ENCODE measurements at places on chromosomes 11 and 22.

GRCh38 chr11:12778240-12778905, 104.2 kb downstream of the TEAD1 start:
- no peak for DNase-seq

- no peak for DNase-seq
Observed at GRCh38 chr11:12677131-12677530, 2.9 kb downstream of the TEAD1 start.

DNA sequence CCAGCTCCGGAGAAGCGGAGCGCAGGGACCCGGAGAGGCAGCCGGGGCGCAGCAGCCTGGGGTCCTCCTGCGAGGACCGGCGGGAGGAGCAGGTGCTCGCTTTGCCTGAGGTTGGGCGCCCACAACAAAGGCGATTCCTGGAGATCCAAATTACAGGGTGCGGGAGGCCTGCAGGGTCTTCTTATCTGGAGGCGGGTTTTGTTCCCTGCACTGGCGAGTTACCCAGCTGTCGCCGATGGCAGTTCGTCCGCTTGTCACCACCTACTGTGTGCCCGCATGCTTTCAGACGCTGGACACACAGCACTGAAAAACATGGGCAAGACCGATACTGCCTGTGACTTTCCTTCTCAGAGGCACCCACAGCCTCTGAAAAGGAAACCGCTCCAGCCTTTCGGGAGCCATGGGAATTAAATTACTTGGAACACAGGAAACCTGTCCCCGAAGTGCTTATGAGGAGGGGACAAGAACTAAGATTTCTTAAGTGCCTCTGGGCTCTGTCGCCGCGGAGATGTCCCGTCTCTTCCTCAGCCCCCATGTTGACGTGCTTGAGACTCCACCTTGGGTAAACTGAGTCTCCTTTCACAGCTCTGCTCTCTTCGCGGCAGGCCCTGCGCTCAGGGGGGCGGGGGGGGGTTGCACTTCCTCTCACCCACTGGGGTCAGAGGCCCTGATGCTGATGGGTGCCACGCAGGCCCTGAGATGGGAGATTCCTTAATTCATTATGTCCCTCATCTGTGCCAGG, 1.3 kb upstream of the ZFTA start:
- no peak for DNase-seq

- DNase-seq: no peak
Observed at GRCh38 chr11:66491315-66491935, 11.2 kb downstream of the DPP3 start.

- DNase-seq: no peak
Observed at GRCh38 chr11:117837070-117837776, 12.7 kb upstream of the FXYD2 start.

DNA sequence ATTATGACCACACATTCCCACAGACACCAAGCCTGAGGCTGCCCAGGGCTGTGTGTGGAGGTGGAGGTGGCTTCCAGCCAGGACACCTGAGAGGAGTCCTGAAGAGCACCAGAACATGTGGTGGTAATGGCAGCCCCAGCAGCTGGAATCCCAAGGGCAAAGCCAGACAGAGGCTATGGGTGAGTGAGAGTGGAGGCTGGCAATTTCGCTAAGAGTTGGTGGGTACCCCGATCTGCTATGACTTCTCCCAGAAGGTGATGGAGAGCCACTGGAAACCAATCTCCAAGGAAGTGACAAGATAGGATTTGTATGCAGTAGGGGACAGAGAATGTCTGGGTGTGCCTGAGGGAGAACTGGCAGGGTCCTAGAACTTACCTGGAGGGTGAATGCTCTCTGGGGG, 69.3 kb upstream of the CLTCL1 start:
- DNase-seq: no peak

DNA sequence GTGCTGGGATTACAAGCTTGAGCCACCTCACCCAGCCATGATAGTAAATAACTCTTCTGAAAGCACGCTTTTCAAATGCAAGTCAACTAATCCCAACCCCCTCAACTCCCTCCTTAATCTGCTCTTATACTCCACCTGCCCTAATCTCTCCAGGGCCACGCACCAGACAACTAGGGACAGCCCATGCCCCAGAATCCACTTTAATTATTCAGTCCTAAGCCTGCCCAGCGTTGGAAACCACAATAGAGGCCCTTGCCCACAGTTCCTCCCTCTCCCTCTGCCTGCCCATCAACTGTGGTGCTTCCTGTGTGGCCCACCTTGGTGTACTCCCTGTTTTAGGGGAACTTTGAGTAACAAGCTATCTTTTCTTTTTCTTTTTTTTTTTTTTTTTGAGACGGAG, 2.7 kb upstream of the VPREB3 start:
- DNase-seq: no peak

DNA sequence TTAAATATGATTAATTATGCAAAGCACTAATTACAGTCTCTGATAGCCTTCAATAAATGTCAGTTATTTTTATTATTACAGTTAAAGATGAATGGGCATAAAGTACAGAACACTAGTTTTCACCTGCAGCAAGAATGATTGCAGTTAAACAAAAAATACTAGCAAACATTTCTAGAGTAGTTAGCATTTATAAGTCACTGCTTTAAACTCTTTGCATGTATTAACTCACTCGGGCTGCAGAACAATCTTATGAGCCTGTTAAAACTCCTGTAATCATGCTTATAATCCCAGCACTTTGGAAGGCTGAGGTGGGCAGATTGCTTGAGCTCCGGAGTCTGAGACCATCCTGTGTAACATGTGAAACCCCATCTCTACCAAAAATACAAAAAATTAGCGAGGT, 14.8 kb downstream of the OR51B4 start:
- DNase-seq: no peak

DNA sequence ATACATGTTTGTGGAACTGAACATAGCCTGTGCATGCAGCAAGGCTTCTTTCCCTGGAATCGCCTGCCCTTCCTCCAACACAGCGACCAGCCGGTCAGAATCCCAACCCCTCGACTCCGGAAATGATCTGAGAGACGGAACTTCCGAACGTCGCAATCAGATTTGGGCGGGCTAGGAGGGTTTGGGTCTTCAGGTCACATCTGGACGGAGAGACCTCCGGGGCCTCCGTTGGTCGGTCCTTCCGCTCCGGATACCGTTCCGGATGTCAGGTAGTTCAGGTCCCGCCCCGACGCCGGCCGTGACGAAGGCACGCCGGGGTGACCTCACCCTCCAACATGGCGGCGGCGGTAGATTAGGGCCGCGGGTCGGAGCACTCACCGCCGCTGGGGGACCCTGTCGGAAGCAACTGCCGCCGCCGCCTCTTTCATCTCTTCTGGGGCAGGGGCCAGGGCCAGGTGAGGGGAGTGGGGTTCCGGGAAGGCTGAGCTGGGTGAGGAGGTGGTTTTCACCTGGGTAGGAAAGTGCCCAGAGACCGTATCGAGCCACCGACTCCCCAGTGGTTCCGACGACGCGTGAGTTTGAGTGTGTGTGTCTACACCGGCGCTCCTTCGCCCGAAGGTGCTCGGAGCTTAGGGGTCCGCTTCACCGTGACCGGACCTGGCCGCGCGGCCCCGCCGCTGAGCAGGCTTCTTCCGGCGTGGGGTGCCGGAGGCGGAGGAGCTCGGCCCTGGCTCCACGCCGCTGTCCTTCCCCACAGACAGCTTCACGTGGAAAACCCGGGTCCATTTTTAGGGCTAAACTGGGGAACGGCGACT, at the start of gene BCL2L13:
Gene BCL2L13 (plus strand): TSS at position 326 of the 815 bp plus-strand sequence. CDS start 16,955 bp downstream, outside the sequence.
- DNase-seq: peak; percentile 60

- no peak for DNase-seq
Observed at GRCh38 chr11:11587122-11587521, 34.7 kb downstream of the GALNT18 start.

- no peak for DNase-seq
Observed at GRCh38 chr11:95939091-95939490, 15.2 kb upstream of the MTMR2 start.

- no peak for DNase-seq
Observed at GRCh38 chr22:37021710-37022482, 2.4 kb downstream of the MPST start.

- no peak for DNase-seq
Observed at GRCh38 chr11:108160970-108161566, 39.7 kb downstream of the ACAT1 start.

- no peak for DNase-seq
Observed at GRCh38 chr11:20099527-20099926, 60.7 kb downstream of the DBX1 start.

DNA sequence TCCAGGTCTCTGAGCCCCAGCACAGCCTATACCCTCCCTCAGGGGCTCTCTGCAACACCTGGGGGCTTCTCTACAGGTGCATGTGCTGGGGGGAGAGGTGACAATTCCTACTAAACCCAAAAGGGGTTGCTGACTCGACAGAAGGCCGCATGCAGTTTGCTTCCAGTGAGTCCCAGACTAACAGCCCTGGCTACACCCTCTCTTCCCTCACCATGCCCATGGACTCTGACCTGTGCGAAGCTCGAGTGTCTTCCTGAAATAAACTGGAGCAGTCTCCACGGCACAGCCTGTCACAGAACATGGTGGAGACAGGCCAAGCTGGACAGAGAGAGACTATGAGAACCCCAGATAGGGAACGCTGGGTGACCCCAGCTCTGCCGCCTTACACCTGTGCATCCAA, 16.6 kb downstream of the PLEKHA7 start:
- DNase-seq: no peak

DNA sequence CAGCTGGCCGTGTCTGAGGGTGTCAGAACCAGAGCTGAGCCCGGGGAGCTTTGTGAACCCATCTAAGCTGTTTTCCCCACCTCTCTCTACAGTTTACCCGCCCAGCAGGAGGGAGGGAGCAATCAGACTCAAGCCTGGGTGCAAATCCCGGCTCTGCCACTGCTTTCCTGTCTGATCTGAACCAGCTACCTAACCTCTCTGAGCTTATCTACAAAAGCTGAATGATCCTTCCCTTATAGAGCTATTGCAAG, 252 bp downstream of the APOL2 start:
- no peak for DNase-seq

DNA sequence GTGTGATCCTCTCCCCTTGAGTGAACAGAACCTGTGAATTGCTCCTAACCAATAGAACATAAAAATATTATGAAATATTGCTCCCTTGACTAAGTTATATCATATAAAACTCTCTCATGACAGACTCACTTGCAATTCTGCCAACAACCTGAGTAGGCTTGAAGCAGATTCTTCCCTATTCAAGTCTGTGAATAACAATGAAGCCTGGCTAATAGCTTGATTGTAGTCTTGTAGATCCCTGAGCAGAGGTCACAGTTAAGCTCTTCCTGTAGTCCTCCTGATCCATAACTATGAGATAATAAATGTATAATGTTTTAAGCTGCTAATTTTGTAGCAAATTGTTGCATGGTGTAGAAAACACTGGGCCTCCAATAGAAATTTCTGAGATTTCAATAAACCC, 540.1 kb upstream of the TENM4 start:
- DNase-seq: no peak

DNA sequence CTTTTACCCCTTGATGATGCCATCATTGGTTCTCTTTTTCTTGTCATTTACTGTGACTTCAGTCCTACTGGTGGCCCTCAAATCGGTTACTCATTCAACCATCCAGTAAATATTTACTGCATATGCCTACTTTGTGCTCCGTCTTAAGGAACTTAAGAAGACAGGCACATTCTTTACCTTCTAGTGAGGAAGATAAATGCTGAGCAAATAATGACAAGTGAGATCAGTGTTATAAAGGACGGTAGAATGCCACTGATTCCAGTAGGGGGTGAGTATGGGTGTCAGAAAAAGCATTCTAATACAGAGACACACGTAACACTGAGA, 1.6 kb downstream of the ANKRD42 start:
- no peak for DNase-seq

GRCh38 chr11:30935861-30936260, 349.7 kb upstream of the MPPED2 start:
- no peak for DNase-seq

DNA sequence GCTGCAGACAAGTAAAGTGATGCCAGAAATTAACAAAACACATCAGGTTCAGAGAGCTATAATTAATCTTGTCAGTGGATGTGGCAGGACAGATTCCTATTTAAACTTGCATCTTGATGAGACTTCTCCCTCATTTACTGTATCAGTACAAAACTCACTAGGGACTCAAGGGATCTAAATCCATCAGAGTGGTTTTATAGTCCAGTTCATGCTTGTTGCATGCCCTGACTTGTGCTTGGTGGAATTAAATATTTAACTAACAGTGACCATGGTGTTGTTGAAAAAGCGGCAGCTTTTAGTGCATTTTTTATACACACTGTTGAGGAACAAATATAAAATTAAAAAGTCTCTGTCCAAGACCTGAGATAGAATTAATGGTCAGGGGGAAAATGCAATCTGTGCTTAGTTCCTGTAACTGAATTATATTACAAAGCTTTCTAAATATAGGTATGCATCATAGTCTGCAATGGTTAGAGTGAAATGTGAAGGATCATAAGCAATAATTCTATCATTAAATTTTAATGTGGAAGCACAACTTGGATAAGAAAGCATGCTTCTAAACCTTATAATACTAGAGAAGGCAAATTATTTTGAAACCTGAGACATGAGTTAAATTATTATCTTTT, 1475.5 kb upstream of the TENM4 start:
- DNase-seq: no peak

DNA sequence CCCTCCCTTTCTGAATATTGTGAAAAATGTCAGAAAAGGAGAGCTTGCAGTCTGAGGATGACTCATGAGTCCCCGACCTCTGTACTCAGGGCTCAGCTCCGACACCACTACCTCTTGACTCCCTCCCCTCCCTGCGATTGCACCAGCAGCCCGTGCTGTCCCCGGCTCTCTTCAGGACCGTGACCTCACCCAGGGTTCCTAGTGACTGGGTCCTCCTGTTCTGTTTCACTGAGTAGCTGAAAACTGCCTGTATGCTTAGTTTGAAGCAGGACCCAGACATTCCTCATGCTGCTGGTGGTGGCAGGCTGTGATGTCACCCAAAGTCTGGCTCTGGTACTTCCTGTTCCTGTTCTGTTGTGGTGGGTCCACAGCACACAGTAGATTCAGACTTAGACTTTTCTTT, 11.7 kb downstream of the PHRF1 start:
- peak; percentile 15 for DNase-seq

GRCh38 chr11:10504490-10504889, 36.5 kb downstream of the RNF141 start:
- DNase-seq: no peak

All from pulmonary artery endothelial cell (primary cell).